ENCODE measurements at places on chromosomes 5 and 9.
A peak's percentile ranks its signal among the peaks of the same experiment; 100 is the strongest.

DNA sequence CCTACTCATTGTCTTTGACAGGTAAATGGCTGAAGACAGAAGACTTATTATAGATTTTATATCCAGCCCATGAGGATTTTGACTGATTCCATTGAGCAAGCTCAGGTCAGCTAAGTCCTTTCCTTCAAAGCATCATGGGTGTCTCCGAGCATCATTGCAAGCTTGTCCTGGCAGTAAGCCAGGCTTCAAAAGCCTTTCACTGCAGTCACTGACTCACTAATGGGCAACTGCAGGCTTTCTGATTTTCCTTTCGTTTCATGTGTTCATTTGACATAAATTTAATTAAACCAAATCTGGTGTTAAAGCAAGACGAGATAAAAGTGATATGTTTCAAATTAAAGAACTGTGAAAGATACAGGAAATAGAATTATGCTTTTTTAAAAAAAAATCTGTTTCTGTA lies 426.2 kb downstream of the ANXA1 start:
- DNase-seq = no peak

DNA sequence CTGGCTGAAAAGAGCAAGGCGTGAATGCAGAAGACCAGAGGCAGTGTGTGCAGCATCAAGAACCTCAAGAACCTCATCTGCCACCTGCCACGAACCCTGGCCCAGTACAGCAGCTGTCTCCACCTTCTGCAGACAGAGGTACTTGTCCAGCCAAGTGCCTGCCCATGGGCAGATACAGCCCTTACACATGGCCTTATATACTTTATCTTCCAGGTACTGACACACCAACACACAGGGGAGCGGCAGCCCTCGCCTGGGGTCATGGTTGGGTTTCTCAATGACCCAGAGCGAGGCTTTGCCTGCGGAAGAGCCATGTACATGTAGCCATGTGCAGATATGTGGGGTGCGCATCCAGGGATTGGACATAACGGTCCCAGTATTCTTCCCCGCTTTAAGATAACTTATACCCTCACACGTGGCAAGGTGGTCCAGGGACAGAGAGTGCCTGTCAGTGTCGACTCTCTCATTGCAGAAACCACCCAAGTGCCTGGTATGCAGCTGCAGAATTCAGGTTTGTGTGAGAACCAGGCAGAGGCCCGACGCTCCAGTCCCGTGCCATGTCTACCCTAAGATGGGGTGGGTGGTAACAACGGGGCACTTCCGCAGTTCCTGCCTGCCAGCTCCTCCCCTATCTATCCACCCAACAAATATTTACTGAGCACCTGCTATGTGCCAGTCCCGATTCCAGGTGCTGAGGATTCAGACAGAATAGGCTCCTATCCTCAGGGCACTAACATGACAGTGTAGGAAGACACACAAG lies 206.9 kb downstream of the FSTL4 start:
- no peak for DNase-seq

DNA sequence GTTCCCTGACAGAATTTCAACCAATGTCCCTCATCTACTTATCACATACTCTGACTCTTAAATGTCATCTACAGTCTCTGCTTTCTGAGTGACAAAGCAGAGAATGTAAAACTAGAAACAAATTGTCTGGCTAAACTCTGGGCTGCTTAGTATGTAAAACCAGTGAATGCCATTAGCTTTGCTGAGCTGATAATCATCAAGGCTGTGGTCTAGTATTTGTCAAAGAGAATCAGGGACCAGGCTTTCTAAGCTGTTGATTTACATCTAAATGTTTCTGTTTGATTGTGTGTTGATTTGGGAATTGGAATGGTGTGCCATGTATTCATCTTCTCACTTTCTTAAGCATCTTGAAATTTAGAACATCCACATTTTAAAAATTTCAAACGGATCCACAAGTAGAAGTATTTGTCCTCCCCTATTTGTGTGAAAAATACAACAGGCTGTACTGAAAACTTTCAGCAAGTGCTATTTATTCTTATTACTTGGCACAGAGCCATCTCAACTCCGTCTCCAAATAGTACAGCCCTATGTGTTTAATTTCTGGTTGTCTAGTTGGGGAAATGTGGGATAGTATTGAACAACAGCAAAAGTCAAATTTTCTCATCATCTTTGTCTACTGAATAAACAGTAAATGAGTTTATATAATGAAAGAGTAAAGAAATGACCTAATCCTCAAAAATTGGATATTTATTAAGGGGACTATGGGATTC lies 251.5 kb downstream of the KCTD16 start:
- no peak for DNase-seq

DNA sequence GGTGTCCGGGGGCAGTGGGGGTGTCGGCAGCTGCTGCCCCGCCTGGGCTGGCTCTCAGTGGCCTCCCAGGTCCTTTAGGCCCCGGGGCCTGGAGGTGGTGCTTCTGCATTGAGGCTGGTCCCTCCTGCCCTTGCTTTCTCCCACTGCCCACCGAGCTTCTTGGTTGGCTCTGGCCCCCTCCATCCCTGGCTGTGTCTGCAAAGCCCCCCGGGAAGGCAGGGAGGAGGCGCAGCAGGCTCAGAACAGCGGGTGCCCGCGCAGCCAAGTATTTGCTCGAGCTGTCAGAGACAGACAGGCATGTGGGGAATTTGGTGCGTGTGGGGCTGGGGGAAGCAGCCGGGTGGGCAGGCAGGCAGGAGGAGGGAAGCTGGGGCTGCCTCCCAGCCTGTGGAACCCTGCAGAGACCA lies 11.5 kb downstream of the CXXC5 start:
- no peak for DNase-seq

GRCh38 chr5:139273572-139274289 lies 19.8 kb upstream of the MATR3 start:
- peak; percentile 94 for DNase-seq

DNA sequence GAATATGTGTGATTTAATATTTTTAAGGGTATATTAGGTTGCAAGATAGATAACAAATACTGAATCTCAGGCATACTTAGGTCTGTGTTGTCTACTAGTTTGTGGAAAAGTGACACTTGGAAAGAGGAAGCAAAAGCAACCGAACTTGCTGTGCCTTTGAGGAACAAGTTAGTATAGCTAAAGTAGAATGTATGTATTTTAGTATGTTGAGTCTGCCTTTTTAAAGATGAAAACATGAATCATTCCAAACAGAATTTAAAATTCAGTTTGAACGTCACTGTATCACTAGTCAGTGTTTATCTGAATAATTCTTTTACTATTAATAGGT lies 12.9 kb downstream of the TLE4 start:
- no peak for DNase-seq

All from sigmoid colon (tissue), 7 donors.